ENCODE measurements at places on chromosomes 5 and 9.

DNA sequence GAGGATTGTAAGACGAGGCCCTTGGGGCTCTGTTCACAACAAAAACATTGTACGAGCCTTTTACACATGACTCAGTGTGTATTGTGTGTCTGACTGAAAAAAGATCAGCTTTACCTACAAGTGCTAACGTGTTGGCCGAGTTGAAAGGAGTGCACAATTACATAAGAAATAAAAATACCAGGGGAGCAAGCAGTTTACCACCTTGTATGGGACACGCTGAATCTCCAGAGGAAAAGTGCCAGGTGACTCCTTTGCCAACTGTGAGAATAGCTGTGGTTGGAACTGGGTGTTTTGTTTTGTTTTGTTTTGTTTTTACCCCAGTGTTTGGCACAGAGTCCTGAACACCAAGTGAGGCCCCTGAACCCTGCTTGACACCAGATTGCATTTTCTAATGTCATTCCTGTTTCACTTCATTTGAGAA, 32.8 kb upstream of the ZSWIM6 start:
- DNase-seq: no peak

- no peak for DNase-seq
Measured at GRCh38 chr5:81898403-81898802, 73.4 kb upstream of the ATG10 start.

GRCh38 chr5:122810405-122810804, 35.0 kb upstream of the SNX24 start:
- no peak for DNase-seq

DNA sequence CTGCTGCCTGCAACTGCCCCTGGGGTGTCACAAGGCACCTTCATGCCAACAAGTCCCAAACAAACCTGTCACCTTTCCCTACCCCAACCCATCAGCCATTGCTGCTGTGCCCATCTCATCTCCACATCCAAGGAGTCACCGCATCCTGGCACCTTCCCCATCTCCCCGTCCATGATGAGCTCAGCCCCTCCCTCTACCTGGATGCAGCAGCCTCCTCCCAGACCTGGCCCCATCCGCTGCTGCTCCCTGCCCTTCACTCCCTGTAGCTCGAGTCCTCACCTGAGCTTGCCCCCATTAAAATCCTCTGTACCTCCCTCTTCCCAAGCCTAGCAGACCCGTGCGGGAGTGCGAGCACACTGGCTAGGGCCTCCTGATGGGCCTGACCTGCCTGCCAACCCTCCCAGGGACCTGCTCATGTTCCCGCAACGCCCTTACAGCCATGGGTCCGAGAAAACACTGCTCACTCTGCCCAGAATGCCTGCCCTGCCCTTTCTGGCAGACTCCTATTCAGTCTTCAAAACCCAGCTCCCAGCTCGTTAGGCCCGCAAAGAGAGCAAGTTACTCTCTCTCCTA, 110.6 kb downstream of the ADAMTS2 start:
- DNase-seq: no peak

GRCh38 chr5:143188692-143189091, 214.8 kb downstream of the NR3C1 start:
- no peak for DNase-seq

DNA sequence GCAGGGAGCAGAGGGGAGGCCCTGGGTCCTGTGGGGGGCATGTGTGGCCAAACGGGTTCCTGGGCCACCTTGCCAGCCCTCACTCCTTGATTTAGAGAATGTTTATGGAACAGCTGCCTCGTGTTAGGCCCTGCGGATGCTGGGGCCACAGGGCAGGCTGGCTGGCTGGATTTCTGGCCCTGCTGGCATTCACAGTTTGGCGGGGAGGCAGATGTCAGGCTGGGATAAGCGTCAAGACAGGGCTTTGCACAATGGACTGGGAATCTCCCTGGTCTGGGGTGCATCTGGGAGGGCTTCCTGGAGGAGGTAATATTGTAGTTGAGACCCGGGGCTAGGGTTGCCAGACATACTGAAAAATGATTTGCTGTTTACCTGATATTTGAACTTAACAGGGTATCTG, 13.8 kb downstream of the NCS1 start:
- no peak for DNase-seq

DNA sequence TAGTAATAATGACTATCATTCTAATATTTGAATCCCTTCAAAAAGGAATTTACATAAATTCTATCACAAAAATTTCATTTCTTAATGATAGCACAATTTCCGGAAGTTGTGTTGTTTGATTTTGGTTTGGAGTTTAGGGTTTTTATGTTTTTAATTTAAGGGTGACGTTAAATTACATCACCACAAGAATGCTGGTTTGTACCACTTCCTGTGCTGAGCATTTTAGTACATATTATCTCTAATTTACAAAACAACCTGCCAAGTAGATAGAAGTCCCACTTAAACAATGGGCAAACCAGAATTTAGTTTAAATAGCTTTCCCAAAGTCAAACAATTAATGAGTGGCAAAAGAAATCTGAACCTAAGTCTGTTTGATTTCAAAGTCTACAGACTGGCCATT, 63.4 kb downstream of the DENND1A start:
- DNase-seq: no peak

GRCh38 chr9:89493671-89494070, 4.2 kb downstream of the SEMA4D start:
- no peak for DNase-seq

DNA sequence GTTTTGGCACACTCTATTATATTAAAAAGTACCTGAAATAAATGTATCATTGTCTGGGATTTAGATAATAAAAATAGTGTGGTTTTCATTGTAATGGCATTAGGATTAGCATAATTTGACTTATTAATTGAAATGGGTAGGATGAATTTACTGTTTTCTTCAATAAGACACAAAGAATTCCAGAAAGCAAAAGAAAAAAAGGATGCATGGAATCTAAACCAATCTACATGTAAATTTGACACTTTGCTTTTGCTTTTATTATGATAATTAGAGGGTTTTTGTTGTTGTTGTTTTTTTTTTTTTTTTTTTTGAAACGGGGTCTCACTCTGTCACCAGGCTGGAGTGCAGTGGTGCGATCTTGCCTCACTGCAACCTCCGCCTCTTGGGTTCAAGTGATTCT, 304.8 kb upstream of the EFNA5 start:
- DNase-seq: no peak

DNA sequence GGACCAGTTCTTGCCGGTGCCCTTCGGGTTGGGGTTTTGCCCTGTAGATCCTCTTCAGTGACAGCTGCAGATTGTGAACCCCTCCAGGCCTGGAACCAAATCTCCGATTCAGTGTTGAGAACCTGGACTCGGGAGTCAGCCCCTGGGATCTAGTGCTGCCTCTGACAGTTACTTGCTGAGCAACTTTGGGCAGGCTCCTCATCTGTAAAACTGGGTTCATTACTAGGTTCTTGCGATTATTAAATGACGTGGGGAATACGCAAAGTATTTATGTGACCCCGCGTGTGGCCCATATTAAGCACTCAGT, 600 bp downstream of the ERCC6L2 start:
- DNase-seq: no peak

DNA sequence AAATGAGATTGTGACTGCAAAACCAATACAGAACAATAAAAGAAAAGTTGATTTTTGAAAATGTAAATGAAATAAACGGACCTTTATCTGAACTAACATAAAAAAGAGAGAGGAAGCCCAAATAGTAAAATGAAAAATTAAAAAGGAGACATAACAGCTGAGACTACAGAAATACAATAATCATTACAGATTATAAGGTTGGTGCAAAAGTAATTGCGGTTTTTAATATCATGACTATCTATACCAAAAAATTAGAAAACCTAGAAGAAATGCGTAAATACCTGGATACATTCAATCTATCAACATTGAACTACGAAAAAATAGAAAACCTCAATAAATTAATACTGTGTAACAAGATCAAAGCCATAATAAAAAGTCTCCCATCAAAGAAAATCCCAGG, 71.9 kb upstream of the SLCO6A1 start:
- no peak for DNase-seq

- DNase-seq: no peak
Measured at GRCh38 chr5:54704825-54705224, 187.3 kb downstream of the SNX18 start.

DNA sequence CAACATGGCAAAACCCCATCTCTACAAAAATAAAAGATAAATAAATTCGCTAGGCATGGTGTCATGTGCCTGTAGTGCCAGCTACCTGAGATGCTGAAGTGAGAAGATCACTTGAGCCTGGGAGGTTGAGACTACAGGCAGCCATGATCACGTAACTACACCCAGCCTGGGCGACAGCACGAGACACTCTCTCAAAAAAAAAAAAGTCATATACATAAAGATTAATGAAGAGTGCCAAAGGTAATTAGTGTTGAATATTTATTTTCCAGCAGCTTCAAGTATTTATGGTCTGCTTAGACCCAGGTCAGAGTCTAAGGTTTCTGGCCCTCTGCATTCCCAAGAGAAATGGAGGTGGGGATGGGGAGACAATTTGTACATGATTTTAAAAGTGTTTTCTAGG, 167.7 kb downstream of the CD180 start:
- DNase-seq: no peak

- no peak for DNase-seq
Measured at GRCh38 chr9:129549684-129550083, 71.2 kb downstream of the C9orf50 start.

All from activated T-helper 1 cell treated with anti-CD3 and anti-CD28 coated beads, Interleukin-2, amount 50 U/mL, for 16 hours (primary cell).